Stomach (tissue), 19 donors: ENCODE measurements at places on chromosomes 16 and 17. TPM values are rescaled to one million over a fixed set of nuclear protein-coding genes. Genes with fewer than 3 reads are reported as not detected.

DNA sequence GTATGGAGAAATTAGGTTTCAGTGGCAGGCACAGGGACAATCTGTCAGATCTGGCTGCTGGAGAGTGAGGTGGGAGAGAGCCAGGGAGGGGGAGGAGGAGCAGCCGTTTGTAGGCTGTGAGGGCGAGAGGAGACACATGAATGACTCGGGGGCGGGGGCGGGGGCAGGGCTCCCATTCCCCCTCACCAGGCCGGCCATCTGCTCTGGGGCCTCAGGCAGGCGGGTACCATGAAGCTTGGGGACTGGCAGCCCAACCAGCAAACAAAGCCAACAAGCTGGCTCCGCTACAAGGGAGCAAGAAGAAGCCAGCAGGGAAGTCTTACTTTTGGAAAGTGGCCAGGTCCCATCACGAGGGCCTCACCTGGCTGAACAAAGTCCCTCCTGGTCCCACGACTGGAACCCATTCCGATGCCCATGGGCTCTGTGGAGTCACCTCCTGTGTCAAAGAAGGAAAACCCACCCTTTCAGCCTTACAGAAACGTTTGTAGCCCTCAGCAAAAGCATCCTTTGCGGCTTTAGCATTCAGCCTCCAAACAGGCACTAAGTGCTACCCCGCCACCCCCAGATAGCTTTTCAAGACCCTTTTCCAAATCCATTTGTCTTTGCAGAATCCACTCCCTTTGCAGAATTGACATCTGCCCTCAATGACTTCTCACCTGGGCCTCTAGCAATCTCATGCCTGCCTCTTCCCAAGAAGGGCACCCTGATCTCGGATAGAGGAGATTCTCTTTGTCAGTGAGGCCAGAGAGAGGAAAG lies 9.2 kb upstream of the SSTR2 start:
- no peak overlapping the region for H3K27ac ChIP-seq
- no peak overlapping the region for H3K4me3 ChIP-seq
- no peaks in the 10 kb centered on the region for H3K36me3 ChIP-seq
- no peak for DNase-seq
- H3K4me1 ChIP-seq = peaks cover 16% of the 10 kb centered on the region
- peaks cover 20% of the 10 kb centered on the region for H3K27me3 ChIP-seq

- no peak overlapping the region for H3K4me3 ChIP-seq
- no peak overlapping the region for H3K27ac ChIP-seq
- DNase-seq = no peak
Observed at GRCh38 chr17:76673729-76674128, 30.2 kb upstream of the ST6GALNAC1 start.

DNA sequence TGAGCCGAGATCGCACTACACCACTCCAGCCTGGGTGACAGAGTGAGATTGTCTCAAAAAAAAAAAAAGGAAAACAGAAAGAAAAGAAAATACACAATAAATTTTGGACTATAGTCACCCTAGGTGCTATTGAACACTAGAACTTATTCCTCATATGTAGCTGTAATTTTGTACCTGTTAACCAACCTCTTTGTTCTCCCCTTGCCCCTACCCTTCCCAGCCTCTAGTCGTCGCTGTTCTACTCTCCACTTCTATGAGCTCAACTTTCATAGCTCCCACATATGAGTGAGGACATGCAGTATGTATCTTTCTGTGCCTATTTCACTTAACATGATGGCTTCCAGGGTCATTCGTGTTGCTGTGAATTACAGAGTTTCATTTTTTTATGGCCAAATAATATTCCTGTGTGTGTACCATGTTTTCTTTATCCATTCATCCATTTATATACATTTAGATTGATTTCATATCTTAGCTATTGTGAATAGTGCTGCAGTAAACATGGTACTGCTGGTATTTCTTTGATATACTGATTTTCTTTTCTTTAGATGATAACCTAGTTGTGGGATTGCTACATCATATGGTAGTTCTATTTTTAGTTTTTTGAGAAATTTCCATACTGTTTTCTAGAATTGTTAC lies 28.3 kb downstream of the VPS35L start:
- no peak overlapping the region for H3K4me3 ChIP-seq
- no peaks in the 10 kb centered on the region for H3K27me3 ChIP-seq
- H3K36me3 ChIP-seq = peaks cover 78% of the 10 kb centered on the region
- DNase-seq = peak; percentile 30
- H3K27ac ChIP-seq = no peak overlapping the region

DNA sequence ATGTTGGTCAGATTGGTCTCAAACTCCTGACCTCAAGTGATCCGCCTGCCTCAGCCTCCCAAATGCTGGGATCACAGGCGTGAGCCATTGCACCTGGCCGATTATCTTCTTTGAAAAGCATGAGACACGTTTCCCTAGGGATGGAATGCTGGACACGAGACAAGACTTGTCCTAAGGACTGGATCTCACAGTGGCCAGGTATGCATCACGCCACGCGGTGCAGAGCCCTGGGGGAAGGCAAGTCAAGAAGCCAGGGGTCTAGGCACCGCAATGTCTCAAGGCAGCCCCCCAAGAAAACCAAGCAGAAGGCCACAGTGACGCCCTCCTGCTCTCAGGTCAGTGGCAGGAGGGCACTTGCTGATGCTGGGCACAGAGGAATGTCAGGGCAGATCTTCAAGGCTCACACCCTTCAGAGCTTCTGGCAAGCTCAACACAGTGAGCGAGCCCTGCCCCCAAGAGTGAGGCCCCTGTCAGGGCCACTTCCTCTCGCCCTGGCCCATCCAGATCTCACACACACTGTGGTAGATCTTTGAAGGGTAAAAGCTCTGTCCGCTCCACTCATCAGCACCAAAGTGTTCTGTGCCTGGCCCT lies 134.7 kb downstream of the ZNF778 start:
- no peak for DNase-seq
- H3K4me1 ChIP-seq = peaks cover 67% of the 10 kb centered on the region

- no peaks in the 10 kb centered on the region for H3K27me3 ChIP-seq
- peaks cover 6% of the 10 kb centered on the region for H3K36me3 ChIP-seq
- H3K27ac ChIP-seq = peak overlapping the region; percentile 90
- peak overlapping the region; percentile 77 for H3K4me3 ChIP-seq
Observed at GRCh38 chr16:30406795-30407101, 658 bp upstream of the ZNF771 start.

DNA sequence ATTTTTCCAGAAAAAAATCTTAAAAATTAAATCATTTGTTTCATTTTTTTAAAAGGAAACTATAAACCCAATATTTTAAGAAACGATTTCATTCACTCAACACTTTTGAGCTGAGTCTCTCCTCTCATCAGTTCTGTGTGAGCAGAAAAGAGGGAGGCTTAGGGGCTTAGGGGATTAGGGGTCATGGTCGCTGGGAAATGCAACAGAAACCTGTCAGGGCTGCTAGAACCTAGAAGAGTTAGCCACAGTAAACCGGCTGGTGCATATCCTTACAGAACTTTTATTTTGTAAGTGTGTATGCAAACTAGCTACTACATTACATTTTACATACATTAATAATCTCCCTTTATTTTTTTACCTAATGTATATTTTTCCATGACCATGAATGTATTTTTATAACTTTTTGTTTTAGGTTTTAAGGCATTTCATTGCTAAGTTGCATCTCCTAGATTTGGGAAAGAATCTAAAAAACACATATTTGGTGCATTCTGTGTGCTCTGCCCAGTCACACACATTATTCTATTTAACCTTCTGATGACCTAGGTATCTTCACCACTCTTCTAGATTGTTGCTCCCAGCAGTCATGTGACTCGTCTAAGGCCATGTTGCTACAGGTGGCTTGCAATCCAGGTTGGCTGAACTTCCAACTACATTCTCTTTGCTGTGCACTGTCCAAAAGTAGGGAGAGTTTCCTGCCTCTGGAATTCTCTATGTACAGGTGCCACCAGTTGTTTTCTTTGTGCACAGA lies 24.4 kb downstream of the TBC1D3B start:
- H3K27ac ChIP-seq = no peak overlapping the region
- DNase-seq = no peak
- no peak overlapping the region for H3K4me3 ChIP-seq
- peaks cover 5% of the 10 kb centered on the region for H3K4me1 ChIP-seq

- H3K27me3 ChIP-seq = peaks cover 6% of the 10 kb centered on the region
- H3K4me1 ChIP-seq = peaks cover 53% of the 10 kb centered on the region
- no peak for DNase-seq
Observed at GRCh38 chr16:29818082-29818481, 2.1 kb downstream of the PAGR1 start.

SYT17 gene
- 13.4 TPM for total RNA-seq

GRCh38 chr17:41627316-41628072 lies 3.1 kb upstream of the KRT17 start:
- no peak for DNase-seq
- H3K27me3 ChIP-seq = no peaks in the 10 kb centered on the region
- no peak overlapping the region for H3K27ac ChIP-seq
- H3K4me3 ChIP-seq = no peak overlapping the region

PARD6A gene
- total RNA-seq = 1.1 TPM

DNA sequence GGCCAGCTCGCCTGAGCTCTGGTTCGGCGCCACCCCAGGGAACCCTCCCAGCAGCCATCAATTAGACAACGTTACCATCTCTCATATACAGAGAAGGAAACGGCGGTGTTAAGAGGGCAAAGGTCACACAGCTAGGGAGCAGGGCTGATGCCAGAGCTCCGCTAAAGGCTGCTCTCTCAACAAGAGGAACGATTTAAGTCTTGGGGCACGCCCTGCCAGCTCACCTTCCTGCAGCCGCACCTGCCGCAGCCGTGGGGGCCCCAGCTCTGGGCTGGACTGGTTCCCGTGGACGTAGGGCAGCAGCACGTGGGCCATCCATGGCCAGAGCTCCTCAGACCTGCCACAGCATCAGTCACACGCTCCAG lies 43.5 kb downstream of the PKD1 start:
- H3K4me3 ChIP-seq = peak overlapping the region; percentile 37
- DNase-seq = peak; percentile 55
- no peaks in the 10 kb centered on the region for H3K27me3 ChIP-seq
- H3K36me3 ChIP-seq = peaks cover 69% of the 10 kb centered on the region

- H3K4me1 ChIP-seq = no peaks in the 10 kb centered on the region
- no peak overlapping the region for H3K27ac ChIP-seq
- no peak for DNase-seq
- no peak overlapping the region for H3K4me3 ChIP-seq
- no peaks in the 10 kb centered on the region for H3K36me3 ChIP-seq
Observed at GRCh38 chr16:47358816-47359215, 102.0 kb downstream of the ITFG1 start.
